ENCODE measurements at places on chromosomes 2 and 18.
A peak's percentile ranks its signal among the peaks of the same experiment; 100 is the strongest.

GRCh38 chr2:147845411-147845971, 662 bp downstream of the ACVR2A start:
- DNase-seq, result peak; percentile 3

DNA sequence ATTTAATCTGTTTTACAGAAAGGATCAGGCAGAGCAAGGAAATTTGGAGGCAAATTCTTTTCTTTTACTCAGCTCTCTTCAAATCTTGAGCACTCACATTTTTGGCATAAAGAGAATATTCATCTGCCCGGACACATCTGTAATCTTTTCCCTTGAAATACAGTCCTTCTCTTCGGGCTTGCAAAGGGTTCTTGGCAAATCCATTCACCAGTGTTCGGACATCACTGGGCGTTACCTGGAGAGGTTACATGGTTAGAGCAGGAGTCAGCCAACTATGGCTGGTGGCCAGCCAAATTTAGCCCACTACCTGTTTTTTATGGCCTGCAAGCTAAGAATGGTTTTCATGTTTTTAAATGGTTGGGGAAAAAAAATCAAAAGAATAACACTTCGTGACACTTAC, 2.1 kb downstream of the PFN4 start:
- no peak for DNase-seq

- DNase-seq, result no peak
These were observed 142.5 kb upstream of the CTAGE1 start for GRCh38 chr18:22560275-22560610.

DNA sequence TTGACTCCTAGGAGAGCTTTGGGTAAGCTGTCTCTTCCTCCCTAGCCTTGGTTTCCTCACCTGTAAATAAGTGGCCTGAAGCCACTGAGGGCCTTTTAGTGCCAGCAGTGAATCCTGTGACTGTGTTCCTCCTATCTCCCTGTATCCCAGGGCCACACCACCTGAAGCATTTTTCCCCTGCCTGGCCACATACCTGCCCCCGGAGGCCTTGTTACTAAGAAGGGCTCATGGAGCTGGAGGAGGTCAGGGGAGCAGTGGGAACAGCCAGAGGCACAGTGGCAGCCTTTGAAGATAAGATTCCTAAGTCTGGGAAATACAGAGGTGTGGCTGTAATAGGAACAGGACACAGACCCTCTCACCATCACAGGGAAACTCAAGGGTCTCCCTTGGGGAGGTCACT, 162.4 kb downstream of the SMAD7 start:
- no peak for DNase-seq

- DNase-seq, result no peak
These were observed 25.7 kb downstream of the GPR39 start for GRCh38 chr2:132442278-132442677.

DNA sequence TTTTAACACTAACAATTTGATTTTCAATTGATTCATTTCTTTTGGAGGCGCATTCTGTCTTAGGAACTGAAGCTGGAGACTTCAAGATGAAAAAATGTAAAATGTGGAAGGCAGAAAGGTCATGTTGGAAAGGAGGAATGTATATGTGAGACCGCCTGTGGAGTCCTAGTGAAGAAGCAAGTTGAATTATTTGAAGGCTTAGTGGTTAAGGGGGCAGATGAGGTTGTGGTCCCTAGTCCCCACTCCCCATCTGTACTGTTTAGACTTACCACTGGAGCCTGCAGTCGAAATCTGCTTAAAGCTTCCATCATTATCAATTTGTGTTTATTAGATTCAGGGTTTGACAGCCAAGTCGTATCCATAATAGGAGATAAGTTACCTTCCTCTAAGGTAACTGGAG, 15.4 kb upstream of the MIB1 start:
- DNase-seq, result no peak

Data from fibroblast of upper back skin (primary cell).